ENCODE measurements at places on chromosomes 13 and 19.
A peak's percentile ranks its signal among the peaks of the same experiment; 100 is the strongest.

- DNase-seq: no peak
Measured at GRCh38 chr13:68380041-68380973, 1150.2 kb upstream of the PCDH9 start.

DNA sequence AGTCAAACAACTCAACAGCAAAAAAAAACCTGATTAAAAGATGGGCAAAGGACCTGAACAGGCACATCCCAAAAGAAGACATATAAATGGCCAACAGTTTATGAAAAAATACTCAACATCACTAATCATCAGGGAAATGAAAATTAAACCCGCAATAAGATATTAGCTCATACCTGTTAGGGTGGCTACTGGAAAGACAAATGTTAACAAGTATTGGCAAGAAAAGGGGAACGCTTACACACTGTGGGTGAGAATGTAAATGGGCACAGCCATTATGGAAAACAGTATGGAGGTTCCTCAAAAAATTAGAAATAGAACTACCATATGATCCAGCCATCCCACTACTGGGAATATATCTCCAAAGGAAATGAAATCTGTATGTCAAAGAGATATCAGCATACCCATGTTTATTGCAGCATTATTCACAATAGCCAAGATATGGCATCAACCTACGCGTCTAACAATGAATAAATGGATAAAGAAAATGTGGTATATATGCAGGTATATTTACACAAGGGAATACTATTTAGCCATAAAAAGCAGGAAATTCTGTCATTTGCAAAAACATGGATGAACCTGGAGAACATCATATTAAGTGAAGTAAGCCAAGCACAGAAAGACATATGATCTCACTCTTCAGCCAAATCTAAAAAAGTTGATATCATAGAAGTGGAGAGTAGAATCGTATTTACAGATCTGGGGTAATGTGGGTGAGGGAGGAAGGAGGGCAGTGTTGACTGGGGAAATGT, 2.3 kb downstream of the ZNF780A start:
- no peak for DNase-seq

DNA sequence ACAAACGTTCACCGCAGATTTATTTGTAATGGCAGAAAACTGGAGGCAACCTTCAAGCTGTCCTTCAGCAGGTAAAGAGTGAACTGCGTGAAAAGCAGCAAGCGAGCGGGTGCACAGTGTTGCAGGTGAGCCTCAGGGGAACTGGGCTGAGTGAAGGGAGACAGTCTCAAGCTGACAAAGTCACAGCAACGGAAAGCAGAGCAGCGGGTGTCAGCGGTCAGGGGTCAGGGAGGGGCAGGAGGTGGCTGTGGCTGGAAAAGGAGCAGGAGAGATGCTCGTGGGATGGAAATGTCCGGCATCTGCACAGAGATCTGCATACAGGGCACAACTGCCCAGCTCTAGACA, 8.5 kb upstream of the RASA3 start:
- no peak for DNase-seq

GRCh38 chr13:102696465-102696864, 1.6 kb upstream of the METTL21C start:
- DNase-seq: no peak

- no peak for DNase-seq
Measured at GRCh38 chr13:42892760-42893159, 99.3 kb downstream of the EPSTI1 start.

DNA sequence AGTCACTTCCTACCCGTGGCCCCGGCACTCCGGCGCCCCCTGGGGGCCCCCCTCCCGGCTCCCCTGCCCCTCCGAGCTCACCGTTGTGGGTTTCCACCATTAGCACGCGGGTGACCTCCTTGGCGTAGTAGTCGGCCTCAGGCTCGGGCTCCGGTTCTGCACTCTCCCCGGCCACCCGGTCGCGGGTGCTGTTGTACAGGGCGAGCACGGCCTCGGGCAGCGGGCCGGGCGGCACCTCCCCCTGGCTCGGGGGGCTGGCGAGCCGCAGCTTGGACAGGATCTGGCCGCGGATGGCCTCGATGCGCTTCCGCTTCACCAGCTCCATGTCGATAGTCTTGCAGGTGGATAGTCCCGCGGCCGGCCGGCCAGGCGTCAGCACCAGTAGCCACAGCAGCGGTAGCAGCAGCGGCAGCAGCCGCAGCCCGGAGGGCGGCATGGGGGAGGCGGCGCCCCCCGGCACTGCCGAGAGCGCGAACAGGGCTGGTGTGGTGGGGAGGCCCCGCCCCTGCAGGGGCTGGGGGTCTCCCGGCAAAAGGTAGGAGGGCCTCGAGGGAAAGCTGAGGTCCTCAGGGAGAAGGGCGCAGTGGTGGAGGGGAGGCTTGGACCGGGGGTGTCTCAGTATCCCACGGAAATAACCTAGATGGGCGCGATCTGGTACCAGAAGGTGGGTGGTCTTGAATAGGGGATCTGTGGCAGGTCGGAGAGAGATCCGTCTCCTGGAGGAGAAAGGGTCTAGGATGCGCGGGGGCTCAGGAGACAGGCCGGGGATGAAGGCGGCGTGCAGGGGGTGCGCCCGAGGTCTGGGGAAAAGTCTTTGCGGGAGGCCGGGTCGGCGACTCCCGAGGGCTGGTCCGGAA, 885 bp downstream of the TGFB1 start:
- peak; percentile 60 for DNase-seq

- no peak for DNase-seq
Measured at GRCh38 chr19:18566953-18567352, 4.7 kb upstream of the UBA52 start.

- DNase-seq: no peak
Measured at GRCh38 chr19:9883231-9883758, 48.2 kb downstream of the PIN1 start.
